Foreskin melanocyte (primary cell): ENCODE measurements at places on chromosomes 1 and 21.

GRCh38 chr1:86498281-86498680 is 29.6 kb downstream of the CLCA1 start:
- DNase-seq, result no peak

GRCh38 chr1:74470251-74470650 is 42.2 kb downstream of the LRRC53 start:
- no peak for DNase-seq

GRCh38 chr1:14738235-14738634 is 139.8 kb downstream of the KAZN start:
- no peak for DNase-seq

- no peak for DNase-seq
Observed at GRCh38 chr1:203667616-203668015, 41.0 kb downstream of the ATP2B4 start.

DNA sequence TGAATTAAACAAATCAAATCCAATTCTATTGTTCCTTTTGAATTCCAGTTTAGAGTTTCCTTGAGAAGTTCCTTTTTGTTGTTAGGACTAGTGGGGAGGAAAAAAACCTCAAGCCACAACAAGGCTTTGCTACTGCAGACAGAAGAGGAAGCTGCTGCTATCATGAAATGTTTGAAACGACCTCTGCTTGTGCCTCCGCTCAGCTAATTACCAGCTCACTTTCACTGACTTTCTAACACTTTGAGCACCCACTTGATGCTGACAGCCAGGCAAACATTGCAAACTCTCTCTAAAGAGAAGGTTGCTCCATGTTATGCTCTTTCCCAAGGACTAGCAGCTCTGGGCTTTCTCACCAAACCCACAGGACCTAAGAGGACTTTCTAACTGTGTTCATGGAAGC is 203.9 kb upstream of the PROX1 start:
- no peak for DNase-seq

DNA sequence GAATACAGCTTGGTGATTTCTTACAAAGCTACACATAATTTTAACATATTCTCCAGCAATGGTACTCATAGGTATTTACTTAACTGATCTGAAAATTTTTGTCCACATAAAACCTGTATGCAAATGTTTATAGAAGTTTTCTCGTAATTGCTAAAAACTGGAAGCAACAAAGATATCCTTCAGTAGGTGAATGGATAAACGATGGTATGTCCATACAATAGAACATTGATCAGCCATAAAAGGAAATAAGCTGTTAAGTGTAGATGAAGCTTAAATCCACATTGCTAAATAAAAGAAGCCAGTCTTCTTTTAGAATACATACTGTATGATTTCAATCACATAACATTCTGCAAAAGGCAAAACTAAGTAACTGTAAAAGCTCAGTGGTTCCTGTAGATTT is 224.8 kb upstream of the DPYD start:
- no peak for DNase-seq

- DNase-seq, result no peak
Observed at GRCh38 chr1:176903474-176903873, 261.0 kb downstream of the ASTN1 start.
